ENCODE measurements at places on chromosomes 2 and 18.

GRCh38 chr2:102848366-102848839 is 86.6 kb downstream of the TMEM182 start:
- no peak for DNase-seq

- DNase-seq = no peak
Measured at GRCh38 chr2:205719847-205720246, 37.5 kb downstream of the NRP2 start.

- DNase-seq = no peak
Measured at GRCh38 chr18:63365876-63366212, 1.2 kb downstream of the KDSR start.

DNA sequence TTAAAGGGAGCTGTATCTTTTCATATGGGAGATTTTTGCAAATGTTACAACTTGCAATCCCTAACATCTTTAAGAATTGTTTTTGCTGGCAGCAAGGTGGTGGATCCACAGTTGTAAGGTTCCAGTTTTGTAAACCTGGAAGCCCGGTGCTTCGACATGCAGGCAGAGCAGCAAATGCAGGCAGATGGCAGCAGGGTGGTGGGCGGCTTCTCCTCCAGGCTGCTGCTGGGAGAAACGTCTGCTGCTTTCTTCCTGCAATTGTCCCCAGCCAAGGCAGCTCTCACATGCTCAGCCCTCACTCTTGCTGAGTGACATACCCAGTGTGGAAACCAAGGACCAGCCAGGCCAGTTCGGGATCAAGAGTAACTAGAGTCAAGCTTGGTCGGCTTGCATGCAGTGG is 166.0 kb downstream of the SEPTIN10 start:
- DNase-seq = no peak

DNA sequence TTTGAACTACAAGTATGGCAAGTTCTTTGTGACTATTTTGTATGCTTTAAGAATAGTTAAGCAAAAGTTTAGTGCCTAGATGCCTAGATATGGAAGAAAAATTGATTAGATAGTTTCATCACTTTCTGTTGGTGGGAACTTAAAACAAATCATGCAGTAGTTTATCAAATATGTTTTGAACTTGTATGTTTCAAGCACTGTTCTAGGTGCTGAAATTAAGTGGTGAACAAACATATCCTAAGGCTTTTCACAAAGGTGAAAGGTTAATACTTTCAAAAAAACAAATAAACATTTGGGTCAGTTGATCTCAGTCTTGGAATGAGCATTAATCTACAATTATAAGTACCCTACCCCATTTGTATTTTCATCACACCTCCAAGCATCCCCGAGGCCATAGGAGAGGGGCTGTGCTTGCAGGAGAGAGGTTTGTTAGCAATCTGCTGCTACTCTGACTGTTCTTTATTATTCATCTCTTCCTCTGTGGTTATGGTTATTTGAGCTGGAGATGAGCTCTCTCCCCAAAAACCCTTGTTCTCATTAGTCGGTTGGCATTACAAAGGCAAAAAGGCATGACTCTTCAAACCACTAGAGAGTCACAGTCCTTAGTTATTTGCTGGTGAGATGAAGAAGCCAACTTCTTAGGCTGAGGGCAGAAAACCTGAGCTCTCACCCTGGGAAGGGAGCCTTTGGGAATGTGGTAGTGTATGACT is 103.9 kb upstream of the FHL2 start:
- no peak for DNase-seq

GRCh38 chr2:52539026-52539970 is 1228.3 kb upstream of the CHAC2 start:
- no peak for DNase-seq

GRCh38 chr2:138078153-138078552 is 113.9 kb downstream of the HNMT start:
- no peak for DNase-seq
